ENCODE measurements at places on chromosomes 3 and 15.

GRCh38 chr3:173743516-173743915 is 346.0 kb downstream of the NLGN1 start:
- DNase-seq, result no peak

GRCh38 chr15:67945951-67946700 is 106.3 kb upstream of the RNU6-1 start:
- no peak for DNase-seq

DNA sequence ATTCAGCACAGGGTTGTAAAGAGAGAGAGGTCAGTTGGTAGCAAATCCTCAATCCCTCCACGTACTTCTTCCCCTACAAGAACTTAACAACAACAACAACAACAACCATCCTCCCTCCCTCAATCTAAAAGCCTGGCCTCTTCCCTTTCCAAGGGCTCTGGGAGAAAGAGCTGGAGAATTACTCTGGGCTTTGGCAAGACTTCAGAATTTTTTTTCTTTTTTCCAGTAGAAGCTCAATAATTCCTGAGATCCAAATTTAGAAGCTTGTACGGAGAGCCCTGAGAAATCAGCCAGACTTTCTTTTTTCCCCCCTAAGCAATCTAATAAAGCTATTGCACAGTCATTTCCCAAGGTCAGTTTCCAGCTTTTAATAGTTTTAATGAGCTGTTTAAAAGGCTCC is 95.8 kb upstream of the CACNA2D3 start:
- no peak for DNase-seq

DNA sequence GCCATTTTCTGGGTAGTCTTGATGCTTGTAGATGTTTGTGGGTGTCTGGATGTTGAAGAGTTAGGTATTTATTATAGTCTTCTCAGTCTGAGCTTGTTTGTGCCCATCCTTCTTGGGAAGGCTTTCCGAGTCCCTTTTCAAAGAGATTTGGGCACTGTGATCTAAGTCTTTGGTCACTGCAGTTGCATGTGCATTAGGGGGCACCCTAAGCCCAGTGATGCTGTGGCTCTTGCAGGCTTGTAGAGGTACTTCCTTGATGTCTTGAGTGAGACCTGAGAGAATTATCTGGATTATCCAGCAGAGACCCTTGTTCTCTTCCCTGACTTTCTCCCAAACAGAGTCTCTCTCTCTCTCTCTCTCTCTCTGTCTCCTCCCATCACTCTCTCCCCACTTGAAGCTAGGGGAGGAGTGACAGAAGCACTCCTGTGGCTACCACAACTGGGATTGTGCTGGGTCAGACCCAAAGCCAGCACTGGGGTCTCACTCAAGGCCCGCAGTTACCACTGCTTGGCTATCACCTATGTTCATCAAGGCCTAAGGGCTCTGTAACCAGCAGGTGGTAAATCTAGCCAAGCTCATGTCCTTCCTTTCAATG is 68.5 kb downstream of the TMCO5A start:
- DNase-seq, result no peak

- no peak for DNase-seq
These were observed 19.2 kb downstream of the NME9 start for GRCh38 chr3:138310494-138310893.

- no peak for DNase-seq
These were observed 9.9 kb downstream of the KNL1 start for GRCh38 chr15:40603935-40604334.

GRCh38 chr3:188253123-188253793 is 99.3 kb downstream of the LPP start:
- no peak for DNase-seq

GRCh38 chr15:26358708-26359107 is 414.2 kb downstream of the GABRB3 start:
- DNase-seq, result no peak

- DNase-seq, result no peak
These were observed 139.3 kb downstream of the SOX2 start for GRCh38 chr3:181851063-181851462.

DNA sequence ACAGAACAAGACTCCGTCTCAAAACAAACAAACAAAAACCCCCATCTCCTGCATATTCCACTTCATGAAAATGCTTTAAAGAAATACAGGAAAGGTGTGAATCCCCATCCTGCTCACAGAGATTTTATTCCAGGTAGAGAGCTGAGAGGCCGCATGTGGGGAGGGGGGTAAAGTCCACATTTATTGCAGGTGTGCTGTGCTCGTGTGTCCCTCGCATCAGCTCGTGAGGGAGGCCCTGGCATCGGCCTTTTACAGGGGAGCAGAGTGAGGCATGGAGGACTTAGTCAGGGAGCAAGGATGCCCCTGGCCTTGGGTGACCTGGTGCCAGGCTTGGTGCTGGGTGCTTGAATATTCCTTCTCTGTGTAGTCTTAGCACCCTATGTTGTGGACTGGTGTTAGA is 413.5 kb upstream of the C2CD4B start:
- DNase-seq, result no peak

- no peak for DNase-seq
These were observed 794.8 kb downstream of the MCTP2 start for GRCh38 chr15:95025924-95026728.

DNA sequence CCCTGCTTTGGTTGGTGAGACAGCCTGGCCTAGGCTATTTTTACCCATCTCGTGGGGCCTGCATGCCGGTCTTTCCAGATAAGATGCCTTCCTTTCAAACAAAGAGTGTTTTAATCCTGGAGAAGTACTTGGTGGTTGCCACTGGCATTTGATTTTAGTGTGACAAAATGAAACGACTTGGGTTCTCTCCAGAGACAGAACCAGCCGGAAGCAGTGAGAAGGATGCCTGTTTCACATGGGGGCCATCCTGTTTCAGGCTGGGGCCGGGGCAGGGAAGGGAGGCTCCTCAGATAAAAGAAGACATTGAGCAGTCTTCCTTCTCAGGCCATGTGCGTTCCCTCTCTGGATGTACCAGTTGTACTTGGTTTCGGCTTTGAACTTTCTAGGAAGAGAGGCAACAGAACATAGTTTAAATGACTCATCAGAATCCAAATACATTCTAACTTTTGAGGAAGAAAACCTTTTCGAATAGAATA is 74.9 kb downstream of the TOP2B start:
- no peak for DNase-seq

- no peak for DNase-seq
These were observed 121.4 kb upstream of the GMNC start for GRCh38 chr3:190983875-190984274.

DNA sequence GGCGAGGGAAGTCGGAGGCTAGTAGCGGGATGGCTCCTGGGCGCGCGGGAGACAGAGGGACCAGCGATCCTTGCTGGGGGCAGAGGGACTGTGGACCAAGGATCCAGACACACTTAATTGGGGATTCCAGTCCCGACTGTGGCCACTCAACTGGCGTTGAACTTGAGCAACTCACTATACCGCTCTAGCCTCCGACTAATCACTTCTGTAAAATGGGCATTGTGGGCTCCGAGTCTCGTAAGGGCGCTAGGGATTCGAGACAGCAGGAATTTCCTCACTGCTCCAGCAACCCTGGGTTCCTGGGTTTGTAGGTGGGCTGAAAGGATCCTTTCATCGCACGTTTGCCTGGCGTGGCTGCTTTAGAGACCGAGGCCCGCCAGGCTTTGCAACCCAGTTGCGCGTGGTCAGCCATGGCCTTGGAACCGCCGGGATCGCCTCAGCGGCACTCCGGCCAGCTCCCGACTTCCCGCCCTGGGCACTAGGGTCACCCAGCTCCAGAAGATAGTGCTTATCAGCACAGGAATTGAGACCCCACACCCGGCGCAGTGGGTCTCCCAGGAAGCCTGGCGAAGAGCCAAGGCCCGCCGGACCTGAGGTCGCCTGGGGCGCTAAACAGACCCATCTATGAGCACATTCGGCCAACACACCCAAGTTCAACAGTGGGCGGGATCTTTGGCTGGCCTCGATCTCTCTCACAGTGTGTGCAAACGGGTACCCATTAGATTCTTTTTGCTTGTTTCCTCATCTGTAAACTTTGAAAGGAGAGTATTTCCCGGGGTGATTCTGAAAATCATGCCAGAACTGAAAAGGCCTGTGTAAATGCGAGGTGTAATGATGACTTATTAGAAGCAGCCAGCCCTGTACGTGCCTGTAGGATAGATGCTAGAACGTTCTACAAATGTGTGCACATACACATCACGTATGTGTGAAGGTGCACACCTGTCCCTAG is 9.9 kb downstream of the FOXL2 start:
- DNase-seq, result no peak

DNA sequence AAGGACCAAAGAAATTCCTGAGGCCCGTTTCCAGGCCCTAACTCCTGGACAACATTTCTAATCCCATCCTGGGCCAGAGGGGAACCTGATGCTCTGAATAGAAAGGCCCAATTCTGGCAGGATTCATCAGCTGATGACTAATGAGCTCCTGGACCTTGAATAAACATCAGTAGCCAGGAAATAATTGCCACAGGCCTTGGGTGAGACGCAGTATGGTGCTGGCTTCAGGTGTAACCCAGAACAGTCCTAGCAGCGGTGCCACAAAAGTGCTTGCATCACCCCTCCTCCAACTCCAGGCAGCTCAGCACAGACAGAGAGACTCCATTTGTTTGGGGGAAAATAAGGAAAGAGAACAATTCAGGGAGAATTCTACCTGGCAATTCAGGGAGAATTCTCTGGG is 184.7 kb upstream of the POU1F1 start:
- DNase-seq, result no peak

DNA sequence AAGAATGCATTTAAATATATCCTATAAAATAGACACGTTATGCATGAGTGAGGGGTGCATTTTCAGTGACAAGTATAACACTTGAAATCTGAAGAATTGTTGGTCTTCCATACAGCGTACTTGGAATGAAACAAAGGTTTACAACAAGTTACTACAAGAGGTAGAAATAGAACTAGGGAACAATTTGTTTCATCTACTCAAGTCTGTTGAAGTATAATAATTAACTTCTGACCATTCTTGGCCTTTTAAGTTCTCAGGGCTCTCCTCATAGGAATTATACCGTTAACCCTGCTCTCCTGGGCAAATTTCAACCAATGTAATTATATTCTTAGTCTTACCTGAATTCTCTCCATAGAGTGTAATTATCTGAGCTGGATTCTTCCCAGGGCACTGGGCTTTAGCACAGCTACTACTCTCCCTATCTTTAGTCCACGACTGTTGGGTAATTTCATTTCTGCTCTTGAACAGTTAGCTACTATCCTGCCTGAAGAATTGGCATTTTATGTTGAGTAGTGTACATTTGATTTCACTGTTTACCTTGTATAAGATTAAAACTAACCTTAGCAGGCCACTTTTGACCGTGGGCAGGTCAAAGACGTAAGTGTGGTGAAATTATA is 100.6 kb downstream of the UBE2E2 start:
- DNase-seq, result no peak

GRCh38 chr3:41173926-41174885 is 25.1 kb upstream of the CTNNB1 start:
- no peak for DNase-seq

- no peak for DNase-seq
These were observed 37.7 kb upstream of the PLXNA1 start for GRCh38 chr3:126945171-126945721.

- DNase-seq, result no peak
These were observed 50.8 kb downstream of the SUSD5 start for GRCh38 chr3:33167716-33168336.

GRCh38 chr3:137746808-137747207 is 17.3 kb upstream of the SOX14 start:
- no peak for DNase-seq

- no peak for DNase-seq
These were observed 1.7 kb upstream of the IP6K1 start for GRCh38 chr3:49788056-49788455.

DNA sequence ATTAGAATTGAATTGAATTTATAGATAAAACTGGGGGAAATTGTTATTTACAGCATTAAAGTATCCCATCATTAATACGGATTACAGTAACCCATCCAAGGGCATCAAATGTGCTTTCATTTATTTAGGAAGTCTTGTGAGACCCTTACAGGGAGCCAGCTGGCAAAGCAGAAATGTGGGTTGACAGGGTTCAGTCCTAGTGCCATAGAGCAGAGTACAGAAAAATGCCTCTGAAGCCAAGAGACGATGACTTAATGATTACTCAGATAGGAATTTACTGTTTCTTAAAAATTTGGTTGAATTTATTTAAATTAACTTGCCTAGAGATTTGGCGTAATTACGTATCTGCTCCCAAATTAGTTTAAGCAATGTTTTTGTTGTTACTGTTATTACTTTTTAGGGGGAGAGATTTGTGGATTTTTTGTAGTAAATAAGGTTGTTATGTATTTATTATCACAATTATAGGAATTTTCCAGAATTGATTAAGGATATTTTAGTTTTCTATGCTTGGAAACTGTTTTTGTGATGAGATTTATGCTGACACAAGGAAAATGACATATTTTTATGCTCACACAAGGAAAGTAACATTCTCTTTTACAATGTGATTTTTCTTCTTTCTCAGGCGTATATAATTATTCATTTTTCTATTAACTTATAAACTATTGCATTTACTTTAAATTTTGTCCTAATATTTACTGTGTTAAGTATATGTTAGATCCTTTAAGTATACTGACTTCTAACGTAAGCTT is 152.0 kb downstream of the EPHA6 start:
- DNase-seq, result no peak

DNA sequence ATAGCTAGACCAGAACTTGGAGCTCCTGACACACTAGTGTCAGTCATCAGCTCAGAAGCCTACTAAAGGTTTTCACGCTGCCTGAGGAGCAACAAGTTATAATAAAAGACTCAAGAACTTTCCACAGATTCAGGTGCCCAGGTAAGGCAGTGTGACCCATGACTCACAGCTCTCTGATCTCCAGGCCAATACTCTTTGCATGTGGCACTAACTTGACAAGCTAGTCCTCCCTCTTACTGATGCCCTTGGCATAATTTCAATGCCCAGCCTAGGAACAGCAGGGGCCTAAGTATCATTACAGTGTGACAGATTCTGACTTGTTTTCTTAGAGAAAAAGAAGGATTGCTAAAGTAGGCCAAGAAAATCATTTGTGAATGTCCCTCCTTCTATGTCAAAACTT is 38.4 kb downstream of the MEIS2 start:
- DNase-seq, result no peak

GRCh38 chr3:153285982-153286381 is 124.0 kb downstream of the RAP2B start:
- no peak for DNase-seq
